Choroid plexus epithelial cell (primary cell): ENCODE measurements at places on chromosomes 16 and 17.

GRCh38 chr17:5971969-5972368 is 98.2 kb upstream of the WSCD1 start:
- no peak for DNase-seq

DNA sequence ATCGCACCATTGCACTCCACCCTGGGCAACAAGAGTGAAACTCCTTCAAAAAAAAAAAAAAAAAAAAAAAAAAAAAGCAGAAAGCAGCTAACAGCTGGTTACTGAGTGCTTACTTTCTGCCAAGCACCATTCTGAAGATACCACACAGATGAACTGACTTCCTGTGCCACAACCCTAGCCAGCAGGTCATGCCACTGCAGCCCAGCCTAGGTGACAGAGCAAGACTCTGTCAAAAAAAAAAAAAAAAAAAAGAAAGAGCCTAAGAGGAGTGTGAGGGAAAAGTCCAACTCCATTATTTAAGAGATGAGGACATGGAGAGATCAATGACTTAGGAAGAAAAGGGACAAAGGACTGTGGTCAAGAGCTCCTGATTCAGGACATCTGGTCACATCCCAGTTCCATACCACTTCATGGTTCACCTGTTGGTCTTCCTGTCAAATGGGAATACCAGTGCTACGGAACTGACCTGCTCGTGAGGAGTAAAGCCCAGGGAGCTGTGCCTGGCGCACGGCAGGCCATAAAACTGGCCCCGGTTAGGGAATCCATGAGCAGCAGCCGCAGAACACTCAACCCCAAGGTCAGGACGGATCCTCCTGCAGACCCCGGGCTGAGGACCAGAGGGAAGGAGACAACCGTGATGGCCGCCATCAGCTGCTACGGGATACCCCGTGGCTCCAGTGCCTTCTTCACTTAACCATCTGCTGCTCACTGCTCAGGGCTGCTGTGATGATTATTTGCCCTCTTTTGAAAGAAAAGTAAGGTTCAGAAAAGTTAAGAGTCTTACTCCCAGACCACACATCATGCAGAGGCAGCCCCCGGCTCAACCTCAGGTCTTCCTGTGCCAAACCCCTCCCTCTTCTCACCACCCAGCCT is 950 bp downstream of the KLHDC4 start:
- DNase-seq, result no peak

GRCh38 chr17:63419949-63420867 is 25.9 kb downstream of the CYB561 start:
- DNase-seq, result no peak

- no peak for DNase-seq
These were observed 143.1 kb upstream of the SDK2 start for GRCh38 chr17:73787076-73788059.

GRCh38 chr16:57113042-57113453 is 20.7 kb downstream of the CPNE2 start:
- DNase-seq, result peak; percentile 13

- no peak for DNase-seq
These were observed 19.6 kb downstream of the GNPTG start for GRCh38 chr16:1371054-1371978.

DNA sequence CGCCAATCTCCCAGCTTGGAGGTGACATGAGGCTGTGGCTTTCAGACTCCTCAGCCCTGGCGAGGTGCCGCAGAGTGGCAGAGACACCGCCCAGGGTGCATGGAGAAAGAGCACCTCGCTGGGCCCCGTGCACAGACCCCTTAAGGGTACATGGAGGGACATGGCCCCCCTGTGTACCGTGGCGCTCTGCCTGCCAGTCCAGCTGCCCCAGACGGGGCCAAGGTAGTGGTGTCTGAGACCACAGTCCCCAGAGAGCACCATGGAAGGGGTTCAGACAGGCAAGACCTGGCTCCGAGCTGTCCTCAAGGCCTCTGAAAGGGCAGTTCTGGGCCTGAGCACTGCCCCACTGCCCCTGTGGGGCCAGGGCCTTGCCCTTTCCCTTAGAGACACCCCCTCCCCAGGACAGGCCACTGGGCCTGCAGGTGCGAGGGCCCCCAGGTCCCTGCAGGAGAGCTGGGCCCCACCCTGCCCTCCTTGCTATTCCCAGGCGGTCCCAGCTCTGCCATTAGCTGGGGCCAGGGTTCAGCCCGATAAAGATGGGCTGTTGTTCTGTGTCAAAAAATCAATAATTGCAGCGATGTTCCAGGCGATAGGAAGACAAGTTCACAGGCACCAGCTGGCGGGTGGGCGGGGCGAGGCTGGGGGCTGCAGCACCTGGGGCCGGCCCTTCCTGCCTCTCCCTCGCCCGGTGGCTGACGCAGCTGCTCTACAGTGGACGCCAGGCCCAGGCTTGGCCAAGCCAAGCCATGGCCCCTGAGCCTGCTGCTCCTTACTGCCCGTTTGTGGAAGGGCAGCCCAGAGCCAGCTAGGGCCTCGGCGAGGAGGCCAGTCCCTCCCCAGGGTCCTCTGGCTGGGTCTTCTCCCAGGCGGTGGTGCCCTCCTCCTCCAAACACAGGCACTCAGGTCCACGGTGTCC is 51.7 kb downstream of the ZFPM1 start:
- DNase-seq, result no peak

DNA sequence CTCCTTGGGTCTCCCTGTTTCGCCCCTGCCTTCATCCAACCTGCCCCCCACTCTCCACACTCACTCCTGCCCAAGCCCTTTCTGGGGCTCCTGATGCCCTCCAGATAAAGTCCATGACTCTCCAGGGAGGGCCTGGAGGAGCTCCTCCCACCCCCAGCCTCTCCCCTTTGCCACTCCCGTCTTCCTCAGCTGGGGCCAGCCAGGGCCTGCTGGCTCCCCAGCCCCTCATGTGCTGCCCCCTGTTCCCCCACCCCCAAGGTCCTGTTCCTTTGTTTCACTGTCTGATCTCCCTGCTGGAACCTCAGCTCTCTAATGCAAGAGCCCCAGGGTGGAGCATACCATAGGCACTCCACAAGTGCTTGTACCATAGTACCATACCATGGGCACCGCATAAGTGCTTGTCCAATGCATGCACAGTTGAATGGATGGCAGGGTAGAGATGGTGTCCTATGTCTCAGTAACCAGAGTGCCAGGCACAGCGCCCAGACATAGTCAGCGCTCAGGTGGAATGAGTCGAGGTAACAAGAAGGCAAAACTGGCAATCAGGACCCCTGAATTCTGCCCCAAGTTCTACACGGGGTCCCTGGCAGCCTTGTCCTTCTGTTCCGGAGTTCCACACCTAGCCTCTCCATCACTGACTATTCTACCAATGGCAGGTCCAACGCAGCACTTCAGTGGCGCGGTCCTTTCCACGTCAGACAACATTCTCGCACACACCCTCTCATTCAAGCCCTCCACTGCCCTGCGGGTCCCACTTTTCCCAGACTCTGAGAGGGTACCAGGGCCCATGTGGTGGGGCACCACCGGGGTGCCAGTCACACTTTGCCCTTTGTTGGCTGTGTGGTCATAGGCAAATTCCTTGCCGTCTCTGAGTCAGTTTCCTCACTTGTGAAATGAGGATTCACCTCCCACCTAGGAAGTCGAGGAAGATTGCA is 1.4 kb downstream of the PLCD3 start:
- DNase-seq, result no peak

DNA sequence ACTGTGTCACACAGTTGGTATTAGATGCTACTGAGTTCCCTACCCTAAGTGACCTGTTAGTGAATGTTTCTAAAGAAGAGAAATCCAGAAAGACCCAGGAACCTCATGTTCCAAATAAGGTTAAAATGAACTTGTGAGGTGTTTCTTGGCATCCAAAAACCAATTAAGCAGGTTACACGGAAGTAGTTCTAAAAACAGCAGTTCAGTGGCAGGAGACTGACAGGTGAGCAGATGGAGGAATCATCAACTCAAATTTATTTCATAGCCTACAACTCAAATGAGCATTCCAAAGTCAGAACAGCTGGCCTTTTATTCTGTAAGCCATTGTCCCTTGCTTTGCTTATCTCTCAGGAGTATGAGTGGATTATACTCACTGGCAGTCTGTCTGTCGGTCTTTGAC is 188.3 kb downstream of the IRX3 start:
- no peak for DNase-seq

GRCh38 chr16:73433731-73434307 is 385.9 kb upstream of the ZFHX3 start:
- DNase-seq, result no peak

DNA sequence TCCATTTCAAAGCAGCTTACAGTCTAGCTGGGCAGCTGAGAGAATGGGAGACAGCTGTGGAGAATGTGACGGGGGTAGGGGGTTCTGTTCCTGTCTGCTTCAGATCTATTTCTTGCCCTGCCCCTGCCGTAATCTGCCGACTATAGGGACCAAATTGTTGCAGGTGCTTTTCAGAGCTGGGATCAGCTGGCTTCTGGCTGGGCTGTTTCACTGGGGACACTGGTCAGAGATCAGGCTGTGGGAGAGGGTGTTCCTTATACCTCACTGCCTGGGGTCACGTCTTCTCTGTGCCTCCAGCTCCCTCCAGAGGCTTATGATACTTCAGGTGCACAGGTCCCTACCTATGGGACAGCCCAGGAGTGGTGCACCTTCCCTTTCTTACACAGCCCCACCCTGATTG is 514.9 kb upstream of the GOT2 start:
- no peak for DNase-seq

- DNase-seq, result no peak
These were observed 26.5 kb upstream of the SLC39A11 start for GRCh38 chr17:73118951-73119391.

- DNase-seq, result no peak
These were observed 11.4 kb downstream of the ARSG start for GRCh38 chr17:68302666-68303065.

- no peak for DNase-seq
These were observed 64.8 kb downstream of the C16orf95 start for GRCh38 chr16:87252269-87252970.

DNA sequence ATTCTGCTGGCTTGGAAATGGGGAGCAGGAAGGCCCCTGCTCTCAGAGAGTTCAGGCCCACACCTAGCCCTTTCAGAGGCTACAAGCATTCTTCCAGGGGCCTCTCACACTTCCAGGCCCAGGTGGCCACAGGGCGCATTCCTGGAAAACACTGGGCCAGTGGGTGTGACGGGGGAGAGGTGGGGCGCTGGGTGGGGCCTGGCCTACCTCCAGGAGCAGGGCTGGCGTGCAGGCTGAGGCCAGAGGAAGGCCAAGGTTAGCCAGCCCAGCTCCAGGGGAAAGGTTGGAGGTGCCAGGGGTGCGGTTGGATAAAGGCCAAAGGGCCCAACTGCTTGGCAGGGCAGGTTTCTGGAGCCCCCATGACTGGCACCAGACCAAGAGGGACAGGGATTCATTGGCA is 198.2 kb downstream of the MAF start:
- no peak for DNase-seq

GRCh38 chr17:39114723-39115122 is 36.7 kb downstream of the PLXDC1 start:
- DNase-seq, result no peak

GRCh38 chr17:61232871-61233270 is 166.8 kb upstream of the TBX2 start:
- no peak for DNase-seq

DNA sequence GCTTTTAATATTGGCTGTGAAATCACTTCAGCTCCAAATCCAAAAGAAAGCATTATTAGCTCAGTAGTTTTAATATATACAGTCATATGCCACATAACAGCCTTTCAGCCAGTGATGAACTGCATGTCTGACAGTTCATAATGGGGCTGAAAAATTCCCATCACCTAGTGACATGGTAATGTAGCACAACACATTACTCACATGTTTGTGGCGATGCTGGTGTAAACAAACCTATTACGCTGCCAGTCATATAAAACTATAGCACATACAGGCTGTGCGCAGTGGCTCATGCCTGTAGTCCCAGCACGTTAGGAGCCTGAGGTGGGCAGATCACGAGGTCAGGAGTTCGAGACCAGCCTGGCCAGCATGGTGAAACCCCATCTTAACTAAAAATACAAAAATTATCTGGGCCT is 92.2 kb downstream of the TUBD1 start:
- peak; percentile 64 for DNase-seq
